Myocyte (in vitro differentiated cells): ENCODE measurements at places on chromosomes 2 and 18. TPM values are rescaled to one million over a fixed set of nuclear protein-coding genes. Genes with fewer than 3 reads are reported as not detected.
A peak's percentile ranks its signal among the peaks of the same experiment; 100 is the strongest.

- peak; percentile 30 for DNase-seq
Observed at GRCh38 chr18:79384151-79384807, 11.5 kb upstream of the NFATC1 start.

DNA sequence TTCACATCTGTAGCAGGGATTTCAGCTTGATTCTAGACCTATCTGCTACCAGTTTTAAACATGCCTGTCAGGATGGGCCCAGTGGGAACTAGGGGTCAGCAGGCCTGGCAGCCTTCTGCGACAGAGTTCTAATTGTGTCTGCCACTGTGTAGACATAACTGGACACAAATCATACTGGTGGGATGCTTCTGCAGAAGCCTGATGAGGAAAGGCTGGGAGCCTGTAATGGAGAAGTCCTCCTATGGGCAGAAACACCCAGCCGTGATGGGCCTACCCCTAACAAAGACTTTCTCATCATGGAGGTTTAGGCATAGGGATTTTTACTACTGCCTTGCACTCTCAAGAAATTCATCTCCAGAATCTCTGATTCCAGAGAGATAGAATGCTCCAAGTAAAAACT is 166.9 kb downstream of the PDE11A start:
- DNase-seq: no peak

DNA sequence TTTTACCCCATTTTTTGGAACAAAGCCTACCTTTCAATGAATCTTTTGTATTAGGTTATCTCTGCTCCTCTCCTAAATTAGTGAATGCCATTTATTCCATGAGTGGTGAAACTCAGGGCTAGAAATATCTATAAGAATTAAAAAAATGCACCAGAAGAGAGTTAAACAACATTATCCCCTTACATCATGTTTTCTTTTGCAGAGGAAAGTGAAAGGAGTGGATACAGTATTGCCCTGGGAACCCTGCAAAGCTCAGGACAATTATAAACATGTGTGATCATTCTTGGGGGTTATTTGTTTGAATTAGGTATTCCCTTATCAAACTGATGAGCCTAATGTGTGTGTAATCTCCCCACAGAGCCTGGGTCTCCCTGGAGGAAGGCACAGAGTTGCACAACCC is 559.2 kb downstream of the RNF144A start:
- no peak for DNase-seq

- DNase-seq: no peak
Observed at GRCh38 chr2:44839771-44840502, 101.6 kb upstream of the SIX3 start.

DNA sequence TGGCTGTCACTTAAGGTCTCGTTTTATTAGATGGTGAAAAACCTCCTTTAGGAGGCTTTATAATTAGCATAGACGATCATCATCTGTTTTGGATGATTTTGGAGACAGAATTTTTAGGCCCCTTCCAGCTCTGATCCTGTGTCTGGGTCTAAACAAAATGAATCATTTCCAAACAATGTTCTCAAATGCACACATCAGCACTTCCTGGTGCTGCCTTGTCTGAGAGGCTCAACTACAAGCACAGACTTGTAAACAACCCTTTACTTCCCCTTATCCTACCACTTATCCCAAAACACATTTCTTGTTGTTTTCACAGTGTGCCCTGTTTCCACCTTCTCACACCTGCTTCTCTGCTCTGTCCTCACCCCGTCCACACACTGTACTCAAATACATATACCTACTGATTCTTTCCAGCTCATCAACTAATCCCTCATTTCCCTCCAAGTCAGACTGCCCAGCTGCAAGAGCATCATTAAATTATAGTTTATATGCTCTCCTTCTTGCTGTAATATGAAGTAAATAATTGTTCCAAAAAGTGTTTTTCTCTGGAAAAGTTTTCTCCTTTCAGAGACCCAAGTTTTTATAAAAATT is 71.2 kb upstream of the COL3A1 start:
- peak; percentile 57 for DNase-seq

GRCh38 chr2:121561617-121562268 is 31.1 kb downstream of the RNU4ATAC start:
- DNase-seq: no peak

- DNase-seq: no peak
Observed at GRCh38 chr2:138622613-138623012, 121.0 kb downstream of the SPOPL start.

DNA sequence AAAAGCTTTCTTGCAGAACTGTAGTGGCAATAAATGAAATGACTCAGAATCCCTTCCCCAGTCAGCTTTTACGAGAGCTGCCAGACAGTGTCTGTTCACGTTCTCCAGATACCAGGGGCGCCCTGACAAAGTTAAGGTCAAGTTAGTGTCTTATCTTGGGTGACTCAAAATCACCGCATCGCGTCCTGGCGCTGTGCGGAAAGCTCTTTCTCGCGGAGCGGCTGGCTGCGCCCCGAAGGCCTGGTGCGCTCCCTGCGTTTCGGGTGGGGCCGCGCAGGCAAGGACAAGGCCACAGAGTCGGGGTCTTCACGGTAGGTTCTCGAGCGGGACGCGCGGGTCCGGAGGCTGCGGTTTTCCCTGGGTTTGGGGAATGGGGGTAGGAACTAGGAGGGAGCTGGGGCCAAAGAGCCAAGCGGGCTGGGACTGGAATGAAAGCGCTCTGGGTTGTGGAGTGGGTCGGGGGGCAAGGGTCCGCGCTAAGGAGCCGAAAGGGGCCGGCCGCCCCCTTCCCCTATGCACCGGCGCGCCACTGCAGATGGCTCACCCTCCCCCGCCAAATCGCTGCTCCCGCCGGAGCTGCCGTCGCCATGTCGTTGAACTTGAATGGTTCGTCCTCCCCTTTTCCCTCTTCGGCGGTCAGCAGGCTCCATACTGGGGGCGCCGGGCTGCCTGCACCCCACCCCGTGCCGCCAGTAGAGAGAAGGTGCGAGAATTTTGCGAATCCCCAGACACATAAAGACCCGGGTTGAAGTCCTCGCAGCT is 2.6 kb upstream of the HOXD11 start:
- no peak for DNase-seq

GRCh38 chr18:78920456-78921138 is 59.0 kb upstream of the SALL3 start:
- no peak for DNase-seq

GRCh38 chr2:20957788-20958525 is 85.9 kb downstream of the APOB start:
- DNase-seq: no peak

GRCh38 chr2:182522972-182523473 is 96.2 kb upstream of the PDE1A start:
- DNase-seq: no peak

Gene CD302
- 5.7 and 6.3 TPM in 2 replicates for total RNA-seq

Gene PARD6G
- 0.94 and 2.3 TPM in 2 replicates for total RNA-seq

Gene EMILIN1
- 4.3 and 6.8 TPM in 2 replicates for total RNA-seq

Gene EPC2
- total RNA-seq: 16.0 and 20.6 TPM in 2 replicates
